ENCODE measurements at places on chromosomes 7 and 10.

DNA sequence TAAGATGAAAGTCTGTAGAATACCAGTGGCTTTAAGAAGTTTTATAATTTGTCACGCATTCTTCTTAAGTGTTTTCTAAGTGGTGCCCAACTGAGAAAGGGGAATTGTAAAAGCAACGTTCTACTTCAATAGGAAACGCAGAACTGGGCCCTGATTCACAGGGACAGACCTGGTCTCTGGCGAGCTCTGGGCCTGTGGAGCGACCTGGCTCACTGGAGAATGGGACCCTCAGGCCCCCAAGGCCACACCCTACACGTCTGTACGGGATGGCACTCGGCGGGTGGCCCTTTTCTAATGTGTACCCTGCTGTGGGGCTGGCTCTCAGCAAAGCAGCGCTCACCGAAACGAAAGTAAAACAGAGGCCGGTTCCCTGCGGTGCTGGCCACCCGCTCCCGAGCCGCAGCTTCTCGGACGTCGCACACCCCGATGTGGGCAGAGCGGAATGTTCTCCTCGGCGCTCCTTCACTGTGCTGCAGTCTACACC, 205.0 kb downstream of the DIP2C start:
- H3K4me1 ChIP-seq: peaks cover 4% of the 10 kb centered on the region
- no peaks in the 10 kb centered on the region for H3K36me3 ChIP-seq
- peak overlapping the region; percentile 81 for H3K4me3 ChIP-seq
- H3K27ac ChIP-seq: peak overlapping the region; percentile 68

GRCh38 chr7:92655346-92655884, 65.2 kb upstream of the FAM133B start:
- no peak for DNase-seq
- no peak overlapping the region for H3K27ac ChIP-seq
- H3K4me3 ChIP-seq: no peak overlapping the region
- H3K36me3 ChIP-seq: peaks cover 8% of the 10 kb centered on the region

- no peak for DNase-seq
- H3K4me1 ChIP-seq: no peaks in the 10 kb centered on the region
- no peaks in the 10 kb centered on the region for H3K36me3 ChIP-seq
- H3K4me3 ChIP-seq: no peak overlapping the region
Observed at GRCh38 chr7:125357676-125358455, 428.2 kb upstream of the POT1 start.

GRCh38 chr10:124058346-124059003, 34.9 kb downstream of the CHST15 start:
- no peaks in the 10 kb centered on the region for H3K27me3 ChIP-seq
- H3K27ac ChIP-seq: no peak overlapping the region
- H3K36me3 ChIP-seq: peaks cover 5% of the 10 kb centered on the region
- no peak overlapping the region for H3K4me3 ChIP-seq
- peaks cover 20% of the 10 kb centered on the region for H3K4me1 ChIP-seq

GRCh38 chr10:117272195-117273076, 31.5 kb downstream of the SLC18A2 start:
- DNase-seq: no peak
- no peak overlapping the region for H3K4me3 ChIP-seq
- no peak overlapping the region for H3K27ac ChIP-seq
- no peaks in the 10 kb centered on the region for H3K27me3 ChIP-seq
- H3K4me1 ChIP-seq: no peaks in the 10 kb centered on the region
- H3K36me3 ChIP-seq: no peaks in the 10 kb centered on the region

DNA sequence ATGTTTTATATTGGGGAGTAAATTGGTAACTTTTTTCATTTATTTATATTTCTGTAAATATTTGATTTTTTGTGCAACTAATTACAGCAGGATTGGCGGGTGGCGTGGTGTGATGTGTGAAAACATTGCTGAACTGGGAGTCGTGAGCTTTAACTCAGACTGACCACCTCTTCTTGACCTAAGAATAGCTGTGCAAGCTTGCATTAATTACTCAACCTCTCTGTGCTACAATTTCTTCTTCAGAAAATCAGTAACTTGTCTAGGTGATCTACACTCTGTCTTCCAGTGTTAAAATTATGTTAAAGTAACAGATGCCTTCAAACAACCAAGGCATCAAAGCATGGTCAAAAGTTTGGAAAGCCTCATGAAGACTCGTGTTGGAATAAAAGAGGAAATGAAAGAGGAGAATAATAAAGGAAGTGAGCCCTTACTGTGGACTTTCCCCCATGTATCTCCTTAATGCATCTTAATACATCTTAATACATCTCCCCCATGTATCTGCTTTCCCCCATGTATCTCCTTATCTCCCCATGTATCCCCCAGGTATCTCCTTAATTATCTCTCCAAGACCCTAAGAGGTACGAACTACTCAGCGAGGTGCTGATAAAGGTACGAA, 71.2 kb downstream of the SVIL start:
- no peak overlapping the region for H3K4me3 ChIP-seq
- peaks cover 2% of the 10 kb centered on the region for H3K36me3 ChIP-seq
- peaks cover 2% of the 10 kb centered on the region for H3K27me3 ChIP-seq
- H3K27ac ChIP-seq: no peak overlapping the region

DNA sequence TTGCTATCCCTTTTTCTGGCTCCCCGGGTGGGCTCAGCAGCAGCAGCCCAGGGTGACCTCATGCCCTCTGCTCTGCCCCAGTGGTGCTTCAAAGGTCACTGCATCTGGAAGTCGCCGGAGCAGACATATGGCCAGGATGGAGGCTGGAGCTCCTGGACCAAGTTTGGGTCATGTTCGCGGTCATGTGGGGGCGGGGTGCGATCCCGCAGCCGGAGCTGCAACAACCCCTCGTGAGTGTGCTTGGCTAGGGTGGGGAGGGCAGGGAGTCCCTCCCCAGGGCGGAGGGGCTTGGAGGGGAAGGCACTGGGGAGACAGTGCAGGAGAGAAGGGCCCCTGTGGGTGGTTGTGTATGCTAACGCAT, 46.4 kb downstream of the TBATA start:
- no peak overlapping the region for H3K27ac ChIP-seq
- DNase-seq: no peak
- no peaks in the 10 kb centered on the region for H3K36me3 ChIP-seq
- H3K4me1 ChIP-seq: no peaks in the 10 kb centered on the region
- no peak overlapping the region for H3K4me3 ChIP-seq
- peaks cover 4% of the 10 kb centered on the region for H3K27me3 ChIP-seq

DNA sequence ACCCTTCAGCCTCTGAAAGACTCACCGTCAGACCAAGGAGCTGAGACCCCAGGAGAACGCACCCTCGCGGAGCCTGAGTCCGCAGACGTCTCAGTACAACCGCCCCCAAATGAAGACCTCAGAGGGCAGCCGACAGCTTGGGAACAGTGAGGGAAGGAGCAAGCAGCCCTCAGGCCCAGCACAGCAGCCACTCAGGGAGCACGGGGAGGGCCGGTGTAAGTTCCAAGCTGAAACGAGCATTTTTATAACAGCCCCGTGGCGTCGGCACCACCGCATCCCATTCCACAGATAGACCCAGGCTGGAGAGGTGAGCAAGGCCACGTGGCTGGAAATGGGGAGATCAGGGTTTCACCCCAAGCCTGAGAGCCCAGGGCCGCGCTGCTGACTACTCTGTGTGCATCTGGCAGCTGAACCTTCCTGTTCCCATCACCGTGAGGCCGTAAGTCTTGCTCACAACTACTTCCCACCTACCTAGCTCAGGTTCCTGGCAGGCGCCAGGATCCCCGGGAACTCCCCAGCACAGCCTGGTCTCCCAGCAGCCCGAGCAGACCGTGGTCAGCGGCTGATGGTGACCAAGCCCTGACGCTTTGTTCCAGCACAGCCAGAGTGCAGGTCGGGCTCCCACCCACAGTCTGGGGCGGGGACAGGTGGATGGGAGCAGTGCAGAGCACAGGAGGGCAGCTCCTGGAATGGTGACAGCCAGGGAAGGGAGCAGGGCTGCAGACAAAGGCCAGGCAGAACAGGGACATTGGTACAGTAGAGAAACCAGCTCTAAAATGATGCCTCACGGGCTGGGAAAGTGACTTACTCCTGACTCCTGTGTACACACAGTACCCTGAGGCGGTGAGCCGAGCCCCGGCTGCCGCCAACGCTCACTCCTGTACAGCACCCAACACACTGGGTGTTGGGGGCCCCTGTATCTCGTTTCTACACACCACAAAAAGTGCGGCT, 6.1 kb upstream of the NOM1 start:
- H3K27me3 ChIP-seq: peaks cover 12% of the 10 kb centered on the region
- DNase-seq: no peak
- peak overlapping the region; percentile 51 for H3K4me3 ChIP-seq
- H3K27ac ChIP-seq: no peak overlapping the region

GRCh38 chr10:27252267-27253000, 11.8 kb upstream of the ACBD5 start:
- DNase-seq: peak; percentile 81
- H3K4me3 ChIP-seq: peak overlapping the region; percentile 86
- peaks cover 6% of the 10 kb centered on the region for H3K36me3 ChIP-seq
- peaks cover 1% of the 10 kb centered on the region for H3K27me3 ChIP-seq
- H3K4me1 ChIP-seq: peaks cover 11% of the 10 kb centered on the region
- H3K27ac ChIP-seq: peak overlapping the region; percentile 89

GRCh38 chr7:74262639-74263398, 8.6 kb upstream of the RFC2 start:
- H3K4me1 ChIP-seq: peaks cover 21% of the 10 kb centered on the region
- no peak overlapping the region for H3K4me3 ChIP-seq
- no peak for DNase-seq
- peaks cover 2% of the 10 kb centered on the region for H3K27me3 ChIP-seq
- no peak overlapping the region for H3K27ac ChIP-seq

GRCh38 chr7:21542891-21543527, at the start of gene DNAH11:
TSS of gene DNAH11 (plus strand) at chr7:21543039. CDS start at chr7:21543246, 207 bp downstream.
- no peak for DNase-seq
- H3K4me1 ChIP-seq: peaks cover 5% of the 10 kb centered on the region
- H3K36me3 ChIP-seq: no peaks in the 10 kb centered on the region
- H3K27me3 ChIP-seq: peaks cover 13% of the 10 kb centered on the region
- H3K27ac ChIP-seq: no peak within 1 kb of the TSS
- H3K4me3 ChIP-seq: peak within 1 kb of the TSS; percentile 21

- H3K4me1 ChIP-seq: no peaks in the 10 kb centered on the region
- no peak overlapping the region for H3K4me3 ChIP-seq
- DNase-seq: no peak
Observed at GRCh38 chr7:23852135-23852534, 142.1 kb downstream of the STK31 start.

DNA sequence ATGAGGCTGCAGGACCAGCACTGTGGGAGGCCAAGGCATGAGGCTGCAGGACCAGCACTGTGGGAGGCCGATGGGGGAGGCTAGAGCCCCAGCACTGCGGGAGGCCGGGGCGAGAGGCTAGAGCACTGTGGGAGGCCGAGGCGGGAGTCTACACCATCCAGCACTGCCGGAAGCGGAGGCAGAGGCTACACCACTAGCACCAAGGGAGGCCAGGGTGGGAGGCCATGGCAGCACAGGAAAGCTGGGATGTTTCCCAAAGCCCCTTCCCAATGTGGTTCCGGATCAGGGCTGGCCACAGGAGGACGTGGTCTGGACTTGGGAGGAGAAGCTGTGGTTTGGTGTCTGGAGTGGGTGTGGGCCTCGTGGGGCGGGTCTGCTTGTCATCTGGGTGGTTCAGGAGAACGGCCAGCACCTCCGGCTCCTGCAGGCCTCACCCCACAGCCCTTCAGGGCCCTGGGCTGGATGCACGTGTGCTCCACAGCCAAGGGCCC, 43.6 kb downstream of the PDGFA start:
- H3K36me3 ChIP-seq: no peaks in the 10 kb centered on the region
- no peaks in the 10 kb centered on the region for H3K4me1 ChIP-seq
- H3K27me3 ChIP-seq: peaks cover 7% of the 10 kb centered on the region
- no peak overlapping the region for H3K27ac ChIP-seq
- DNase-seq: no peak

DNA sequence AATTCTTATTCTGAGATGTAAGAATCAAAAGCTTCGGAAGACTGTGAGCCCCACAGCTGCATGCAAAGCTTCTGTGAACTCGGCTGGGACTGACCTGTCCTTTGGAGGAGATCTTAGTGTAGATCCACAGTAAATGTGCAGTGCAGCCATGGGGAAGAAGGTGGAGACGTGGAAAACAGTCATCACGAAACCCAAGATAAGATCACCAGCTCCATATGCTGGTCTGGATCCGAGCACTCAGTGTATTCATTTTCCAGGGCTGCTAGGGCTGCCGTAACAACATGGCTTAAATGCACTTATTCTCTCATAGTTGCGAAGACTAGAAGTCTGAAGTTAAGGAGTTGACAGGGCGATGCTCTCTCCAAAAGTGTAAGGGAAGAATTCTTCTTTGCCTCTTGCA, 143.0 kb upstream of the TCF7L2 start:
- no peak overlapping the region for H3K4me3 ChIP-seq
- peaks cover 17% of the 10 kb centered on the region for H3K36me3 ChIP-seq
- no peak for DNase-seq

- DNase-seq: peak; percentile 69
- no peaks in the 10 kb centered on the region for H3K36me3 ChIP-seq
- peak overlapping the region; percentile 96 for H3K27ac ChIP-seq
- no peaks in the 10 kb centered on the region for H3K27me3 ChIP-seq
- peaks cover 7% of the 10 kb centered on the region for H3K4me1 ChIP-seq
- peak overlapping the region; percentile 91 for H3K4me3 ChIP-seq
Observed at GRCh38 chr7:148940702-148941597, 56.9 kb upstream of the EZH2 start.

- H3K27ac ChIP-seq: no peak overlapping the region
- peaks cover 9% of the 10 kb centered on the region for H3K27me3 ChIP-seq
- no peaks in the 10 kb centered on the region for H3K4me1 ChIP-seq
- H3K36me3 ChIP-seq: peaks cover 1% of the 10 kb centered on the region
- no peak for DNase-seq
Observed at GRCh38 chr7:13093160-13093559, 405.7 kb downstream of the ARL4A start.

DNA sequence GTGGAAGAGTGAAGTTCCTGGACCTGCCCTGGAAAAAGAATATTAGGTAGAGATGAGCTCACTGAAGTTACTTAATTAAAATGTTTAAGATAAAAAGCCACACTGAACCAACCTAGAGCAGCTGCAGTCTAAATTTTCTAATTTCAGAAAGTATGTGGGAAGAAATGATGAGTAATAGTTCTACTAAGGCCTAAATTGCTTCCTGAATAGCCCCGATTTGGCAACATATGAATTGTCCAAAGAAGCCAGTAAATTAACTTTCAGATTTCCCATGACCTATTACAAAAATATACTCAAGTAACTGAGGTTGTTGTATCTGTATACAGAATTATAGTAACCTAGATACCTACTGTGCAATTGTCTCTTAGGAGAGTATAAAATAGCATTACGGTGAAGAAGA, 312.6 kb downstream of the IPMK start:
- H3K4me3 ChIP-seq: no peak overlapping the region
- no peak for DNase-seq
- no peak overlapping the region for H3K27ac ChIP-seq

DNA sequence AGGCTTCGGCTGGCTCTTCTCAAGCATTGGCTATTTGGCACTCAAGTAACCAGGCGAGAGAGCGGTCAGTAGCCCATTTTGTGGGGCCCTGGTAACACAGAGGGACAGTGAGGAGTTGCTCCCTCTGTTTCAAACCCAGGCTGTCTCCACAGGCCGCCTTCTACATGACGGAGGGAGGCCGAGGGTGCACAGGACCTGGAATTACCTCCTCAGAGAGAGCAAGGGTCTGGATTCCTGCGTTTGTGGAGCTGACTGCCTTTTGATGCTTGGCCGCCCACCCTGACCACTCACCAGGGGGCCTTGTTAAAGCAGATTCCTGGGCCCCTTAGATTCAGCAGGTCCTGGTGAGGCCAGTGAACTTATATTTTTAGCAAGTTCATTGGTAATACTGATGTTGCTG, 12.3 kb downstream of the UPP1 start:
- H3K4me3 ChIP-seq: no peak overlapping the region
- no peak for DNase-seq
- H3K27ac ChIP-seq: no peak overlapping the region

All from memory B cell (primary cell).